A172 (cell line): ENCODE measurements at places on chromosomes 2 and 18.
A peak's percentile ranks its signal among the peaks of the same experiment; 100 is the strongest.

- DNase-seq = no peak
Observed at GRCh38 chr2:160512491-160512890, 18.9 kb upstream of the RBMS1 start.

DNA sequence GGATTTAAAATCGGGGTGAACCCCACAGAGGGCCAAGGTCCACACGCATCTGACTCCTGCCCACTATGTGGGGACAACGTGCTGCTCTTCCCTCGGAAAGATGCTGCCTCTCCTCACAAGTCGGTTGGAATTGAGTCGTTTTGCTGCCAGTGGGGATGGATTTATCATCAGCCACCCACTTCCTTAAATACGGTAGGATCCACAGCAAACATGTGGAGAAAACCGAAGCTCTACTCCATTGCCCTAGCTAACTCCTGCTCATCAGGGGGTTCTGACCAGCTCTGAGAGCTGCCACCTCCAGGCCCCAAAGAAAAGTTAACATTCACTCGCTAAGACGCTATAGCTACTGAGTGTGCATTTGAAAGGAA is 80.9 kb downstream of the CHRNA1 start:
- peak; percentile 31 for DNase-seq

- no peak for DNase-seq
Observed at GRCh38 chr2:133390156-133390555, 178.1 kb downstream of the NCKAP5 start.

- DNase-seq = no peak
Observed at GRCh38 chr2:176483476-176483875, 214.2 kb downstream of the MTX2 start.

DNA sequence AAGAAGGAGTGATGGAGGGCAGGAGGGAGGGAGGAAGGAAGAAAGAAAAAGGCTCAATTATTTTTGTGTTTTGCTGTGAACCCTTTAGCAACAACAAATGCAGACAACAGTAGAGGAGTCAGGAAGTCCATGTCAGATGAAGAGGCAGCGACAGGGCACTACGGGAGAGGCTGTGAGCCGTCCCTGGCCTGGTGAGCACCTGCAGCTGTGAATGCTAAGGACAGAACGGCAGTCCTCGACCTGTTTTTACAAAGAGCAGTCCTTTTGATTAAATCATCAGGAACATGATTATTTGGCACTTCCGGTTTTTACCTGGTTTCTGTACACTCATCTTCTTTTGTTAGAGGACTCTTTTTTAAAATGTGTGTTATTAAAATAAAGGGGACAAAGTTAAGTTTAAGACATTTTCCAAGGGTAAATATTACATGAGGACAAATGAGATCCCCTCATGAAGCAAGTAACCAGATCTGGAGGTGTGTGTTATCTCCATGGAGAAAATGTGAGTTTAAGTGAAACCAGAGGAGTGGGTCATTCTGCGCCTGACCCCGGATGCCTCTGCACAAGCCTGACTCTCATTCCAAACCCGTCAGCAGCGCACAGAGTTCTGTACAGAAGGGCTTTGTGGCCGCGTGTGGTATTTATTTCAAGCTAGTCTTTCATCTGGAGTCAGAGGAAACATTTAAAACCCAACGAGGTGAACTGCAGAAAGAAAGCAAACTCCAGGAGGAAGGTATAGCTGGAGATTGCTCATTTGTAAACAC is 492.5 kb downstream of the SOX11 start:
- no peak for DNase-seq

- no peak for DNase-seq
Observed at GRCh38 chr2:74857725-74858124, 23.8 kb downstream of the HK2 start.
